Neural progenitor cell (in vitro differentiated cells): ENCODE measurements at places on chromosomes 1 and 21.

GRCh38 chr1:26786437-26787380 lies 1.0 kb upstream of the PIGV start:
- peak; percentile 72 for DNase-seq

GRCh38 chr1:87754139-87754538 lies 425.5 kb downstream of the LMO4 start:
- no peak for DNase-seq

- DNase-seq = peak; percentile 91
Measured at GRCh38 chr1:235648954-235649367, 623 bp downstream of the GNG4 start.

GRCh38 chr1:55257958-55258357 lies 42.8 kb upstream of the USP24 start:
- no peak for DNase-seq

DNA sequence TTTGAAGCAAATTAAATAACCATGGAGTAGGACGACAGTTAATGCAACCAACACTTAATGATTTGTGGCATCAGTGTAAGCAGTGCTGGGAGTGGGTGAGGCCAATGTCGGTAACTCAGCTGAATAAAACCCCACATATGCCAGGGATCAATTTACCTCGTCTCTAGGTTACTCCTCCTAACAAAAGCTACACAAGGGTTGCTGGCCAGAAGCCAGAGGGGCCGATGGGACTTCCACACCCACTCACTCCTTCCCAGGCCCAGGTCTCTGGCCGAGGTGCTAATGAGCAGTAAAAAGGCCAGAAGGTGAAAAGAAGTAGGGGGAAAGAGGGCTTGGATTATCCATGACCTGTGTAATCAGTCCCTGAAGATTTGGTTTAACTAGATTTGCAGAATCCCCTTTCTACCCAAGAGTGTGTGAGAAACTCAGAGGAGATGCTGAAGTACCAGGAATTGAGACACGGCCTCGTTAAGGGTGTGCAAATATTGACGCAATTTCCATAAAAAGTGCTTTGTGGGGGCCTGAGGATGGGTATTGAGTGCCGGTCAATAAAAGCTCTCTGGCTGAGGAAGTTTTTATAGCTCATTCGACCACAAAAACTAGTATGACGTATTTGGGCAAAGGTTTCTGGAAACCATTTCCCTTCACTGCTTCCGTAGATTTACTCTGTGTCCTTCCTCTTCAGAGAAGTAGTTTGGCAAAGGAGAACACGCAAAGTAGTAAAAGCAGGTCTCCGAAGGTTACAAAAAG lies 145.5 kb downstream of the TBX15 start:
- DNase-seq = peak; percentile 12

- peak; percentile 97 for DNase-seq
Measured at GRCh38 chr1:153967107-153967999, at the start of gene CREB3L4. Gene CREB3L4 (plus strand): TSS chr1:153967902. CDS start chr1:153968526, 624 bp downstream.

- peak; percentile 67 for DNase-seq
Measured at GRCh38 chr1:150009604-150010392, 728 bp downstream of the OTUD7B start.

- no peak for DNase-seq
Measured at GRCh38 chr1:92478393-92478792, 8.3 kb downstream of the GFI1 start.

DNA sequence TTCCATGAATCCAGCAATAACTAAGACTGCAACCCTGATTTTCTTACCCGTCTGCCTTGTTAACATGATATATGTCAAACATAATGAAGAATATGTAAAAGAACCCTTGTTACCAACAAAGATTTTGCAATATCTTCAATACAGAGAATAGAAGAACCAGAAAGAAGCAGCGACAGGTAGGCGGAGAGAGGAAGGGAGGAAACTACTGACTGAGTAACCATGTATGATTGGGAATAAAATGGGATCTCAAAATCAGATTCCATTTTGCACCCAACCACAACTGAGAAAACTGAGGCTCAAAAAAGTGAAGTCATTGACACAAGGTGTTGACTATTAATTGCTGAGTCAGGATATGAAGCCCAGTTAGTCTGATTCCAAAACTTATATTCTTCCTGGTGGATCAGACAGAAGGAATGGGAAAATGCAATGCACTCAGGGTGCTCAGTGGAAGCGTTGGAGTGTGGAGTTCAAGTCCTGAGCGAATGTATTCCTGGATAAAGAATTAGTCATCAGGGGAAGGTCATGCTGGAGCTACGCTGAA lies 293.3 kb upstream of the GREM2 start:
- no peak for DNase-seq

DNA sequence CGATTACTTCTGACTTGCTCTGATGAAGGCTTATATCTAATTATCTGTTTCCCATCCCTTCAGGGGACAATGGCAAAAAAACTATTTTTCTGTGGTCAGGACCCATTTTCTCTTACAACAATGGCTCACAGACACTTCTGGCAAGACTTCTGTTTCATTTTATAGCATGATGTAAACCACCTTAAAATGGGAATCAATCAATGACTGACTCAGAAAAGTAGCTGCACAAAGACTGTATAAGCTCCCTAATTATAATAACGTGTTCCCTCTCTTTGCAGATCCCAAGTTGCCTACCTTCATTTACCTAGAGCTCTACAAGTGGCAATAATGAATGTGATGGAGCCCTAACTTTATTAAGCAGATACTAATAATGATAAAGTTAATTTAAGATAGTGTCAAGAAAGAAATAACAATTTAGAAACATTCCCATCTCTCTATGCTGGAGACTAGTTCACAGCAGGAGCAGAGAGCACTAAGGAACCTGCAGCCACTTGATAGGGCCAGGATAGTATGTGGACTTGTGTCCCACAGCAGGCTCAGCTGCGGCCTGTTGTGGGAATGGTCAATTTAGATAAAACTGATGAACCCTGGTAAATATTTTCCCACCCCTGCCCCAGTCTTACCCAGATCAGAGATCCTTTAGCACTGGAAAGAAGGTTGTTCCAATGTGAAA lies 538 bp downstream of the GBP2 start:
- DNase-seq = no peak

GRCh38 chr1:90133133-90133532 lies 138.2 kb downstream of the ZNF326 start:
- peak; percentile 80 for DNase-seq

DNA sequence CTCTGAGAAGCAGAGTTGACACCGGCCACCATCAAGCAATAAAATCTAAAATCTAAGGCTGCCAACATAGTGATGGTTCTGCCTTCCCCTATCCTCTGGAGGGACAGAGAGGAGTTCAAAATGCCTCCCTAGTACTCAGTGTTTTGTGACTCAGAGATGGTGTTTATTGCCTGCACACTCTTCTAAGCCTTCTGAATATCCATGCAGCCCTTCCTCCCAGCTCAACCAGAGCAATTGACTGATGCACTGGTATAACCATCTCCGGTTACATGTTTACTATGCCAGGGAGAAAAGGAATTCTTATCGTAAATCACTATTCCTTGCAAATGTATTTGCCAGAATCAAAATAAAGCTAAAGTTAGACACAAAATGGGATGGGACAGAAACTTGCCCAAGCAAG lies 132.9 kb upstream of the RAB4A start:
- no peak for DNase-seq

DNA sequence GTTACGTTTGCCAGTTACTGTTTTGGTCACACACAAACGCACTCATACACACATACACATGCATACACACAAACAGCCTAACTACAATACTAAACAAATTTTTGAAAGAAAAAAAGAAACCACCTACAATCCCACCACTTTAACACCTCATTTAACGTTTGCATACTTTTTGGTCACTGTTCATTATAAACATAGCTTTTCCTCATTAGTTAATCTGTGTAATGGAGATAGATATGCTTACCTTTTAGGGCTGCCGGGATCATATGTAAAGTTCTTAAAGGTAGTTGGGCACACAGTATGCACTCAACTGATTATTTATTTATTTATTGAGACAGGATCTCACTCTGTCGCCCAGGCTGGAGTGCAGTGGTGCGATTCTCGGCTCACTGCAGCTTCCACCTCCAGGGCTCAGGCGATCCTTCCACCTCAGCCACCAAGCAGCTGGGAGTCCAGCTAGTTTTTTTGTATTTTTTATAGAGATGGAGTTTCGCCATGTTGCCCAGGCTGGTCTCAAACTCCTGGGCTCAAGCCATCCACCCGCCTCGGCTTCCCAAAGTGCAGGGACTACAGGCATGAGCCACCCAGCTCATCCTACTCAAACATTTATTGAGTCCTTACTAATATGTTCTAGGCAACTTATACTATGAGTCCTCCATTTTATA lies 677 bp upstream of the BCL10 start:
- DNase-seq = no peak

DNA sequence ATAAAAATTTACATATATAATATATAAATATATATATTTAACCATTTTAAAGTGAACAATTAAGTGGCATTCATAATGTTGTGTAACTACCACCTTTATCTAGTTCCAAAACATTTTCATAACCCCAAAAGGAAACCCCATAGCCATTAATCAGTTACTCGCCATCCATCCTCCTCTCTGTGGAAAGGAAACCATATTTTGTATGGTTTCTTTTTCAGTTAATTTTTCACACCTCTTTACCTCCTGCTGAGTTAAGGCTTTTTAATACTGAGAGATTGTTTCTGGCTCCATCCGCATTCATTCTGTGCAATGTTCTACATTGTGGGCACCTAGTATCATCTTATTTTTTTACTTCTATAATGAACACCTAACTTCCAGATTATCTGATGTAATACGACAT lies 512.1 kb downstream of the LMO4 start:
- no peak for DNase-seq

- no peak for DNase-seq
Measured at GRCh38 chr1:153770797-153771196, 4.4 kb upstream of the SLC27A3 start.

GRCh38 chr1:116314305-116314919 lies 58.6 kb upstream of the ATP1A1 start:
- no peak for DNase-seq

DNA sequence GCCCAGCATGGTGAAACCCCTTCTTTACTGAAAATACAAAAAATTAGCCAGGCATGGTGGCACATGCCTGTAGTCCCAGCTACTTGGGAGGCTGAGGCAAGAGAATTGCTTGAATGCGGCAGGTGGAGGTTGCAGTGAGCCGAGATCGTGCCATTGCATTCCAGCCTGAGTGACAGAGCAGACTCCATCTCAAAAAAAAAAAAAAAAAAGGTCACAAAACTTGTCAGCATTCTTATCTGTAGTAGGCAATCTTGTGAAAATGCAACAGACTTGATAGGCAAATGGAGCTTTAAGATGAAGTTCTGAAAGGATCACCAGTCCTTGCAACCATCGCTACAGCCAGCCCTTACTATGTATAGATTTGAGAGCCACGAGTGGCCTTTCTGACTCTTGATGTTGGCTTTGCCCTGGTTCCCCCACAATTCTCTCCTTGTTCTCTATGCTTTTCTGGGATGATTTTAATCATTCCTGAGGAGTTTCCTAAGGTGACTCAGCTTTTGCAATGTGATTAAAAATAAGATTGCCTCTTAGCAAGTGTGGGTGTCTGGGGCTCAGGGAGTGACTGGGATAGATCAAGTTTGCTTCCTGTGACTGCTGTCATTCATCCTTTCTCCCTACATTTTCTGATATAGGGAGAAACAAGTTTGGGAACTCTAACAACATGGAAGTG lies 7.1 kb upstream of the MAP1LC3C start:
- no peak for DNase-seq

- peak; percentile 67 for DNase-seq
Measured at GRCh38 chr1:154186177-154186576, 5.7 kb downstream of the TPM3 start.

- DNase-seq = no peak
Measured at GRCh38 chr1:245133995-245134715, 20.6 kb upstream of the KIF26B start.

DNA sequence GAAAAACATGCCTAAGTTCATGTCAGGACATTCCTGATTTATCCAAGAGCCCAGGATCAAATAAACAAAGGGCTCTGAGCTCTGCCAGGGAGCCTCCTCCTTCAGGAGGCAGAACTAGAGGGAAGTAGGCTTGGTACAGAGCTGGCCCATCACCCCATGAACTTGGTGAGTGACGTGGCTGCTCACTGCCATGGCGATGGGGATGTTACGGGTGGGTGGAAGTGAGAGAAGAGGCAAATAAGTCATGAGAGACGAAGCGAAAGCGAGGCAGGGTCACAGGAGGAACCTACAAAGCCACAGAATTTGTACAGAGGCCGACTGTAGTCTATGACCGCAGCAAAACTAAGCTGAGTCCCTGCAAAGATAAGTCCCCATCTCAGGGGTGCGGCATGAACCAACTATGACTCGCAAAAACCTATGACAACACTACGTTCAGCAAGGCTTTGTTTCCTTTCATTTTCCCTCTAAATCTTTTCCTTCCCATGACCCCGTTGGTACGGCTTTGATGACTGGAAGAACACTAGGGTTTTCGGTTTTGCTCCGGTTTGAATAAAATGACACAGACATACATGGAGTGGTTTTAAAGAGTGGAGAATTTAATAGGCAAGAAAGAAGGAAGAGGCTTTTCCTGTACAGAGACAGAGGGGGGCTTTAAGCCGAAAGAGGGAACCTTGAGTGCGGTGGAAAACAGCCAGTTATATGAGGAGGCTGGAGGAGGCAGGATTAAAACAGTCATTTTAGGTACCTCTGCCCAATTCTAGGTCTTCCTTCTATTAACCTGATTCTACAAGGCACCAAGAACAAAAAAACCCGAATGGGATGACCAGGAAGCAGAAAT lies 74.1 kb downstream of the CD46 start:
- DNase-seq = no peak

DNA sequence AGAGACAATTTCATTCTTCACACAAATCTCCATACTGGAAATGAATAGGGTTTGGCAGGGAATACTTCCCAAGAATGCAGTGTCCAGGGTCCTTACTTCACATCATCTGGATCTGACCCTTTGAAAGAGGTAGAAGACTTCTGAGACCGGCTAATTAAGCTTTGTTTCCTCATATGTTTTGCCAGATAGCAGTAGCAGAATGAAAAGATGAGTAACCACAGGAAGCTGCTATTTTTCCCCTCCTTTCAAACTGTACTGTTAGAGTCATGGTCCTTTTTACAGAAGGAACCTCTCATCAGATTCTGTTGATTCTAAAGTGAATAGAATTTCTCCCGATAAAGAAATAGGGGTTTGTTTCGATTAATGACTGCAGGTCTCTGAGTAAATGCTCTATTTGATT lies 1.4 kb upstream of the OLFML3 start:
- DNase-seq = no peak

DNA sequence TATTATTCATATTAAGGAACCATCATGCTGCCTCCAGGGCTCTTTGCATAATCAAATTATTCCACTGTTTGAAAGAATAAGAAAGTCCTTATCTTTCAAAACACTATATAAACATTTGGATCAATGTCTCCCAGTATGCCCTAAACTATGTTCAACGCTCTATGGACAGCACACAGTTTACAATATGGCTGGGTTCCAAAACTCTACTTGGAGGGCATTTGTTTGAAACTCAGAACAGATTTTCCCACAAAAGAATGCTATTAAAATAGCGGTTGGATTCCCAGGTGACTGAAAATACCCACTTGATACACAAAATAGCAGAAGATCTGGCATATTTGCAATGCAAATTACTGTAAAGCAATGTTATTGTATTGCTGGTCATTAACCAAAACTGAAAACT lies 3.2 kb downstream of the HAO2 start:
- DNase-seq = no peak
